ENCODE measurements at places on chromosomes 12 and 14.

GRCh38 chr14:100605230-100605629 is 18.0 kb upstream of the BEGAIN start:
- no peak overlapping the region for H3K4me3 ChIP-seq
- H3K27me3 ChIP-seq: peaks cover 19% of the 10 kb centered on the region
- peaks cover 4% of the 10 kb centered on the region for H3K36me3 ChIP-seq
- H3K27ac ChIP-seq: no peak overlapping the region
- DNase-seq: no peak

- H3K4me3 ChIP-seq: no peak overlapping the region
- H3K4me1 ChIP-seq: no peaks in the 10 kb centered on the region
- peaks cover 18% of the 10 kb centered on the region for H3K36me3 ChIP-seq
- DNase-seq: no peak
Measured at GRCh38 chr14:70955543-70956480, 48.6 kb downstream of the PCNX1 start.

- no peak overlapping the region for H3K4me3 ChIP-seq
- H3K36me3 ChIP-seq: no peaks in the 10 kb centered on the region
- H3K27me3 ChIP-seq: no peaks in the 10 kb centered on the region
Measured at GRCh38 chr14:76917158-76917596, 91.0 kb downstream of the LRRC74A start.

DNA sequence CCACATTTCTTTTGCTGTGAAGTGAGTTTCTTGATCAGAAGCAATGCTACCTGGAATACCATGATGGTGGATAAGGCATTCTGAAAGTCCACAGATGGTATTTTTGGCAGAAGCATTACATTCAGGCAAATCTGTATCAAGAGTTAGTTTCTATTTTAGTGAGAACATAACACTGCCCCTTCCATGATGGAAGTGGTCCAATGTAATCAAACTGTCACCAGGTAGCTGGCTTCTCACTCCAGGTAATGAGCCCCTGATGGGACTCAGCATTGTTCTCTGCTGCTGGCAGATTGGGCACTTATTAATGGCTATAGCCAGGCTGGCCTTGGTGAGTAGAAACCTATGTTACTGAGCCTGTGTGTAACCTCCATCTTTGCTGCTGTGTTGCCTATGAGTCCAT is 80.7 kb downstream of the KCNA5 start:
- no peak overlapping the region for H3K27ac ChIP-seq
- no peaks in the 10 kb centered on the region for H3K36me3 ChIP-seq
- peaks cover 18% of the 10 kb centered on the region for H3K27me3 ChIP-seq
- no peak overlapping the region for H3K4me3 ChIP-seq
- H3K4me1 ChIP-seq: no peaks in the 10 kb centered on the region

- no peak overlapping the region for H3K27ac ChIP-seq
- H3K36me3 ChIP-seq: no peaks in the 10 kb centered on the region
- no peak overlapping the region for H3K4me3 ChIP-seq
- peaks cover 3% of the 10 kb centered on the region for H3K4me1 ChIP-seq
- no peaks in the 10 kb centered on the region for H3K27me3 ChIP-seq
Measured at GRCh38 chr12:39935275-39935674, 170.6 kb downstream of the SLC2A13 start.

DNA sequence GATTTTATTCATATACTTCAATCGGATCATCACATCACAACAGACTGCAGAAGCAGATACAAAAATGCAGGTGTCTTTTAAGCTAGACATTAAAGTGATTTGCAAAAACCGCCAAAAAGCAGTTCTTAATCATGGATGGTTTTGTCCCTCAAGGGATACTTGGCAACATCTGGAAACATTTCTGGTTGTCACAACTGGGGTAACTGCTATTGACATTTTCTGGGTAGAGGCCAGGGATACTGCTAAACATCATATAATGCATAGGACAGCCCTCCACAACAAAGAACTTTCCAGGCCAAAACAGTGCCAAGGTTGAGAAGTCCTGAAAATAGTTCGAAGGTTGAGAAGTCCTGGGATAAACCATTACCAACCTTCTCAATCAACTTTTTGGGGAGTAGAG is 101.8 kb upstream of the BBS10 start:
- H3K36me3 ChIP-seq: peaks cover 21% of the 10 kb centered on the region
- no peak overlapping the region for H3K27ac ChIP-seq
- no peak for DNase-seq
- peaks cover 11% of the 10 kb centered on the region for H3K4me1 ChIP-seq
- no peak overlapping the region for H3K4me3 ChIP-seq

GRCh38 chr12:38884666-38885065 is 20.7 kb downstream of the CPNE8 start:
- no peak for DNase-seq
- no peak overlapping the region for H3K4me3 ChIP-seq
- H3K27me3 ChIP-seq: no peaks in the 10 kb centered on the region

- peaks cover 21% of the 10 kb centered on the region for H3K27me3 ChIP-seq
- H3K4me3 ChIP-seq: no peak overlapping the region
- no peaks in the 10 kb centered on the region for H3K36me3 ChIP-seq
- DNase-seq: no peak
Measured at GRCh38 chr14:78135450-78135891, 34.7 kb upstream of the NRXN3 start.

DNA sequence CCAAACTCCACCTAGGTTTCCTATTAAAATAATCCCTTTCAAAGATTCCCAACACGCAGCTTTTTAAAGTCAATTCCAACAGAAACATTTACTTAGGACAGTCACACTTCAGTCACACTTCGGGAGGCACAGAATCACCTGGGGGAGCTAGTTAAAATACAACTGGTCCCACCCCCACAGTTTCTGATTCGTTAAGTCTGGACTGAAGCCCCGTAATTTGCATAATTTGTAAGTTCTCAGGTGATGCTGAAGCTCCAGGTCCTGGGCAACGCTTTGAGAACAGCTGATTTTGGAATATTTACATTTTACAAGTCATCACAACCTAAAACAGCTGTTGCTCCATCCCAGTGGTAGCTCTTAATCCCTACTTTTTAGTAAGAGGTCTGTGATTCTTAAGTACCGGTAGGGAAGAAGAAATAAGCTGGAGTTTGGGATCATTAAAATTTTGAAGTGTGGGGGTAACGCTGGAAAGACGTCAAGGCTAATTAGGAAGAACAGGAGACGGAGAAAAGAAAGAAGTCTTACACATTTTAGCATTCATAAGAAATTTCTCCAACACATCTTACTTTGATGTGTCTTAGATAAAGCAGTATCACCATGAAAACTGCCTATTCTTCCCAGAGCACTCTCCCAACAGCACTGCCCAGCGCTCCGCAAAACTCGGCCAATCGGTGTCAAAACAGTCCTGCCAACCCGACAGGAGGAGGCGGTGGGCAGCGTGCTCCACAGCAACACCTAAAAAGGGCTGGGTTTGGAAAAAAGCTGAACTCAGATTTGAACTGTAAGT is 1.1 kb downstream of the IPO8 start:
- H3K27me3 ChIP-seq: no peaks in the 10 kb centered on the region
- H3K36me3 ChIP-seq: no peaks in the 10 kb centered on the region
- peak overlapping the region; percentile 79 for H3K27ac ChIP-seq
- H3K4me3 ChIP-seq: peak overlapping the region; percentile 94
- DNase-seq: peak; percentile 51
- H3K4me1 ChIP-seq: peaks cover 34% of the 10 kb centered on the region

GRCh38 chr12:1829306-1829900 is 9.0 kb downstream of the LRTM2 start:
- H3K4me3 ChIP-seq: no peak overlapping the region
- H3K27me3 ChIP-seq: peaks cover 76% of the 10 kb centered on the region
- H3K4me1 ChIP-seq: peaks cover 5% of the 10 kb centered on the region
- H3K36me3 ChIP-seq: no peaks in the 10 kb centered on the region

DNA sequence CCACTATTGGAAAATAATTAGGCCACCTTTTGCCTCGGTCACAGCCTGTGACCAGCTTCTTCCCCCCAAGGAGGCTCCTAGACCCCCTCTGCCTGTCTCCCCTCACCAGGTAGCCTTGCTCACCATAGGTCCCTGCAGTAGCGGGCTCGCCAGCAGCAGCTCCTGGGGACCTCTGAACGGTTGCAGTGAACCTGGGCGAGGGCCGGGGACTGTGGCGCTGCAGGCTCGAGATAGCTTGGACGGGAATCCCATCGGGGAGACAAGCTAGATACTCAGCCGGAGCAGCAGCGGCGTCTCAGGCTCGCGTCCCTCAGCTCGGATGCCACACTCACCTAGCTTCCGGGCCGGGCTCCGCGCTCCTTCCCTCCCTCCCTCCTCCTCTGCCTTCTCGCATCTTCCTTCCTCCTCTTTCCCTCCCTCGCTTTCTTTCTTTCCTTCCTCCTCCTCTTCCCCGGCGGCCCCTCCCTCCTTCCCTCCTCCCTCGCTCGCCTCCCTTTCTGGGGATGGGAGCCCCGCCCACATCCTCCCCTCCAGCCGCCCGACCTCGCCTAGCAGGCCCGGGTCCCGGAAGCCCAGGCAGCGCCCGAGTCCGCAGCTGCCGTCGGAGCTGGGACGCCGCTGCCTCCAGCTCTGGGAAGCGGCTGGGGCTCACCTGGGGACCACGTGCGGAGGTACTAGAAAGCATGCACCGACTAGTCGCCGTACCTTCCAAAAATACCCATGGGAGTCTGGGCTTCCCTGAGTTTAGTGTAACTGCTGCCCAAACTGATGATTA is at the start of gene BMP4:
Gene BMP4, minus strand, starts transcription at position 399 of the 775 bp plus-strand sequence. CDS start 4,603 bp downstream, outside the sequence.
- peak within 1 kb of the TSS; percentile 93 for H3K4me3 ChIP-seq
- DNase-seq: peak; percentile 66
- peak within 1 kb of the TSS; percentile 86 for H3K27ac ChIP-seq
- H3K4me1 ChIP-seq: peaks cover 36% of the 10 kb centered on the region
- H3K36me3 ChIP-seq: no peaks in the 10 kb centered on the region
- peaks cover 27% of the 10 kb centered on the region for H3K27me3 ChIP-seq

DNA sequence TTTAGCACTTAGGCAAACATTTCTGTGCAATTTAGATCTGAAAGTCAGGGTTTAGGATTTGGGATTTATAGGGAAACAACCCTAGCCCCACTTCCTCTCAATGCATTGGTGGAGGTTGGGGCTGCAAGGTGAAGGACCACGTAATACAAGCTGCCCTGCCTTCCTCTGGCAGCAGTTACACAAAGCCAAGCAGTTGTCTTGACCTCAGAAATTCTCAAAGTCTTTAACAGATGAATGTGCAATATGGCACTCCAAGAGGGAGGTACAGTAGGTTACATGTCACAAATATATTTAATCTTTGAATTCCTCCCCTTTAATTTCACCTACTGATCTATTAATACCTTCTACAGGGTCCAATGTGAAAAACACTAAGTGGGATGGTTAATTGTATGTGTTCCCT is 23.9 kb downstream of the IFNG-AS1 start:
- H3K4me3 ChIP-seq: no peak overlapping the region
- H3K27me3 ChIP-seq: no peaks in the 10 kb centered on the region
- no peaks in the 10 kb centered on the region for H3K4me1 ChIP-seq
- no peak overlapping the region for H3K27ac ChIP-seq

GRCh38 chr14:32933629-32934072 is 5.0 kb upstream of the NPAS3 start:
- no peak for DNase-seq
- H3K27ac ChIP-seq: no peak overlapping the region
- H3K36me3 ChIP-seq: no peaks in the 10 kb centered on the region
- peaks cover 93% of the 10 kb centered on the region for H3K27me3 ChIP-seq
- peaks cover 27% of the 10 kb centered on the region for H3K4me1 ChIP-seq

- H3K36me3 ChIP-seq: no peaks in the 10 kb centered on the region
- H3K27ac ChIP-seq: no peak overlapping the region
Measured at GRCh38 chr12:38869036-38869435, 36.4 kb downstream of the CPNE8 start.

DNA sequence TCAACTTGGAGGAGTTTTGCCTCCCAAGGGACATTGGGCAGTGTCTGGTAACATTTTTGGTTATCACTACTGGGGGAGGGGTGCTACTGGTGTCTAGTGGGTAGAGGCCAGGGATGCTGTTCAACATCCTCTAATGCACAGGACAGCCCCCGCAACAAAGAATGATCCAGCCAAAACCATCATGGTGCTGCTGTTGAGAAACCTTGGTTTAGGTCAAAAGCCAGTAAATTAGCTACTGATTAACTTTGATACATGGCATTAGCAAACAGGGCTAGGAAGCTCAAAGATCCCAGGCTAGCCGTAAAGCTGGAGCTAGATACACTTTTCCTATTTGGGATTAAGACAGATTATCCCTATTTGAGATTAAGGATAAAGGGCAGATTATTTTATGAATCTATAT is 8.8 kb downstream of the ALKBH2 start:
- DNase-seq: no peak
- H3K4me3 ChIP-seq: no peak overlapping the region
- no peak overlapping the region for H3K27ac ChIP-seq
- peaks cover 29% of the 10 kb centered on the region for H3K36me3 ChIP-seq

DNA sequence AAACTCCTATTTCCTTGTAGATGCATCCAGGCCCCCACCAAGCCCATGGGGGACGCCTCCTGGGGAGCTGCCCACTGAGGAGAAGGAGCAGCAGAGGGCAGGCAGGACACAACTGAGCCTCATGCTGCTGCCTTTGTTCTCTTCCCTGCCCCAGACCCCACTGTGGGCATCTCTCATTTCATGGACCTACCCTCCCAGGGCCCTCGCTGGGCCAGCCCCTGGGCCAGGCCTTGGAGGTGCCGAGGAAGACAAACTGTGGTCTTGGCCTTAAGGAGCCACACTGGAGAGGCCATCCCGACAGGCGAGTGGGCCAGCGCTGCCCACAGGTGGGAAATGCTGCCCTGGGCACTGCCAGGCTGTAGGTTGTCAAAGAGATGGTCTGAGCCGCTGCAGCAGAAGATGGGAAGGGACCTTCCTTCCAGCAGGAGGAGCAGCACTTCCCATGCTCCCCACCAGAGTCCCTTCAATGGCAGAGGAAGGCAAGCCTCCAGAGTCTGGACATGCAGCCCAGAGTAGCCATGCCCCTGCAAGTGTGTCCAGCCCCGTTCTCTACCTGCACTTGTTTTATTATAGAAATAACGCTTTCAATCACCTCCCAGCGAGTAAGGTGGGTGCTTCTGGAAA is 147.4 kb downstream of the BCL11B start:
- peaks cover 7% of the 10 kb centered on the region for H3K27me3 ChIP-seq
- H3K4me1 ChIP-seq: peaks cover 16% of the 10 kb centered on the region
- H3K36me3 ChIP-seq: no peaks in the 10 kb centered on the region
- H3K27ac ChIP-seq: no peak overlapping the region
- H3K4me3 ChIP-seq: no peak overlapping the region

DNA sequence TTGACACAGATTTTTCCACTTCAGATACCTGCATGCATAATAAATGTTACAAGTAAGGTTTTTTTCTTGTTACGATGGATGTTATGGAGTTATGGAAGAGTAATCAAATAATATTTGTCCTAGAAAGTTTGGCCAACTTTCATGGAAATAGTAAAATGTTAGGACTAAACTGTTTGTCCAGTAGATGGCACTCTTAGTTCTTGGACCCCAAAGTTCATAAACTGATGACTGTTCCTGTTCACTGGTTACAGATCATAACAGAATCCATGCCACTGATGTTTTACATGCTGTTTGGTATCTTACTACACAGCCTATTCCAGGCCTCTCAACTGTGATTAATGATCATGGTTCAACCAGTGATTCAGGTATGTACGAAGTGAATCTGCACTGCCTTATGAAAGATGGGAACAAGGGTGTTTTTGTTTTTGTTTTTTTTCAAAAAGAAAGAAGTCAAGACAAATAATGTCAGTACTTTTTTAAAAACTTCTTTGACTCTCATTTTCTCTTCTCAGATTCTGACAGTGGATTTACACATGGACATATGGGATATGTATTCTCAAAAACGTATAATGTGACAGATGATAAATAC is 48.8 kb upstream of the SLCO1C1 start:
- H3K27ac ChIP-seq: no peak overlapping the region
- H3K36me3 ChIP-seq: no peaks in the 10 kb centered on the region
- DNase-seq: no peak
- H3K27me3 ChIP-seq: no peaks in the 10 kb centered on the region

- no peaks in the 10 kb centered on the region for H3K36me3 ChIP-seq
- H3K27me3 ChIP-seq: no peaks in the 10 kb centered on the region
- no peak overlapping the region for H3K27ac ChIP-seq
- peaks cover 18% of the 10 kb centered on the region for H3K4me1 ChIP-seq
- no peak overlapping the region for H3K4me3 ChIP-seq
Measured at GRCh38 chr12:91364471-91365184, 182.0 kb upstream of the DCN start.

GRCh38 chr14:90785471-90785870 is 30.8 kb downstream of the TTC7B start:
- no peak overlapping the region for H3K27ac ChIP-seq
- peaks cover 14% of the 10 kb centered on the region for H3K36me3 ChIP-seq
- DNase-seq: no peak
